ENCODE measurements at places on chromosomes 3 and 15.

DNA sequence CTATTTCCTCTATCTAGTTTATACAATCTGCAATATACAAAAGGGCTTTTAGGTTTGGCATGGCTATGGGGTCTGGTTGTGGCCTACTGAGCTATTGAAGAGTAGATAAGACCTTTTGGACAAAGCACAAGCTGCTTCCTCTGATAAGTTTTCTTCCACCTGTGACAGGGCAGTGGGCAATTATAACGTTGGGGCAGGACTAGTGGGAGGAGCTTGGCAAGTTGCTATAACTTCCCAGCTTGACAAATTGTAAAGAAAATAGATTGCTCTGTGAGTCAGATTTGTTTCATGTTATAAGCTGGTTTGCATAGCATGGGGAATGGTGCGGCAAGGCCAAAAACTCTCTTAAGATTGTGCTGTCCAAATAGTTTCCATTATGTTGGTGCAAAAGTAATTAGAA lies 64.9 kb downstream of the SLC7A14 start:
- no peak for DNase-seq

- no peak for DNase-seq
These were observed 1336.7 kb downstream of the NSUN3 start for GRCh38 chr3:95399585-95399984.

DNA sequence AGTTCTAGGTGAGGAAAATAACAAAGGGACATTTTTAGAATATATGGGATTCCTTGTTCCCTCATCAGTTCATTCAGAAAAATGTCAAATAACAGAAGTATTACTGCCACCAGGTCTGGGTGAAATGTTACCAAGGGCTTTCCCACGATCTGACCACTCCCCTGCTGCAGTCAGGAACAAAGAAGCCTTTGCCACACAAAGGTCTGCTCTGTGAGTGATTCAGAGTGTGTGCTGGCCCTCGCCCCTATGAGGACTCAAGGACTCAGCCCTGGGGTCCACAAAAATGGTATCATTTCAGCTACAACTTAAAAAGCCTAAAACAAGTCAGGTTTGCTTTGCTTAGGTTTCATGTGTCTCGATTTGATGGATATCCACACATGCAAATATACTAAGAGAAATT lies 5.0 kb downstream of the MKRN3 start:
- no peak for DNase-seq

GRCh38 chr15:64856429-64857145 lies 14.9 kb downstream of the PLEKHO2 start:
- no peak for DNase-seq

DNA sequence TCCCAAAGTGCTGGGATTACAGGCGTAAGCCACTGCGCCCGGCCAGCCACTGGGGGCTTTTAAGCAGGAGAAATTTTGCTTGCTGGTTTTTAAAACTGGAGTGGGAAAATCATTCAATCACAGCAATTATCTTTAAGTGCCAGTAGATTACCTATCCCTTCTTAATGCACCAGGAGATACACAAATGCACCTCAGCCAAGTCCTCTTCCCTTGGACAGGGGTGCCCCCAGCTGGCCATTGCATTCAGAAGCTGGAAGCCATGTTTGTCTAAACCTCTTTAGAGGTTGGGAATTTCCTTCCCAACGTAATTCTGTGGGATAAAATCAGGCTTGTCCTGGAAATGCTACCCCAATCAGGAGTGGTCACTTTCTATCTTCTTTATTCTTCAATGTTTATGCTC lies 26.6 kb downstream of the MIX23 start:
- no peak for DNase-seq

DNA sequence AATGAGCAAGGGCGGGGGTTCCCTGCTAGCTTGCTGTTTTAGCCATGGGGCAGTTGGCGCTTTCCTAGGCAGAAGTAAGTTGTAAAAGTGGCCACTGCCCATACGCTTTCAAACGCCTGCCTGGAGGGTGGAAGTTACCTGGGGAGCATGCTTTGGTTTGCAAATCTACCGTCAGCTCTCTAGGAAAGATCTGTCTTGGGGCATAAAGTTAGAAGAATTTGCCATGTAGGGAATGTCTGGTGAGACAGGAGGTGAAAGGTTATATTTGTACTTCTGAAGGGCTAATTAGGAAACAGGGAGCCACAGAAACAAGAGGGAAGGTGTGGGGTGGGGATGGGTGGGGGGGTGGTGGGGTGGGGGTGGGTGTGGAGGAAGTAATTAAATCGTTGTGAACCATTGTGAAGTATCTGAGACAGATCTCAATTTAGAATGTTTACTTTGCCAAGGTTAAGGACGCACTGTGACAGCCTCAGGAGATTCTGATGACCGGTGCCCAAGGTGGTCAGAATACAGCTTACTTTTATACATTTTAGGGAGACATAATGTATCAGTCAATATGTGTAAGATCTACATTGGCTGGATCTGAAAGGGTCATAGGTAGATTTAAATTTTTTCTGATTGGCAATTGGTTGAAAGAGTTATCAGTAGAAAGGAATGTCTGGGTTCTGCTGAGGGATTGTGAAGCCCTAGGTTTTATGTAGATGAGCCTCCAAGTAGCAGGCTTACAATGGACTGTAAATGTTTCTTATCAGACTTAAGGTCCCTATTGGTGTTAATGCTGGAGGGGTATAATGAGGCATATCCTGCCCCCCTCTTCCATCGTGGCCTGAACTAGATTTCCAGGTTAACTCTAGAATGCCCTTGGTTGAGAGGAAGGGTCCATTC lies 62.0 kb upstream of the GCNT3 start:
- DNase-seq = no peak

DNA sequence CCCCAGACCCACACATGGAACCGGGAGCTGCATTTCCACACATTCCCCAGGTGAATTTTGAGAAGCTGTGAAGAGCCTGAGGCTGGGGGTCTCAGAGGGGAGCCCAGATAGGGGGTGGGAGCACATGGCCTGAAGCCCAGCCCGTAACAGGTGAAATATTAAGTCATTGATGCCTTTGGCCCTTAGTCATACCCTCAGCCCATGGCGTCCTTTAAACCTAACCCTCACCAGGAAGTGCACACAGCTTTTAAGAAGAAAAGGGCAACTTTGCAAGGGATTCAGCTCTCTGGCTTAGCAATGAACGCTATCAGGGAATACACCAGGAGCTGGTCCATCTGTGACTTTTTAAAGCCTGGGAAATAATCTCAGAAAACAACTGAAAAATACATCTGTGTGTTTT lies 40.6 kb downstream of the WNT7A start:
- DNase-seq = no peak

- no peak for DNase-seq
These were observed 3.5 kb upstream of the MNS1 start for GRCh38 chr15:56468401-56468800.

- no peak for DNase-seq
These were observed 62.7 kb upstream of the FAM98B start for GRCh38 chr15:38391191-38391590.

DNA sequence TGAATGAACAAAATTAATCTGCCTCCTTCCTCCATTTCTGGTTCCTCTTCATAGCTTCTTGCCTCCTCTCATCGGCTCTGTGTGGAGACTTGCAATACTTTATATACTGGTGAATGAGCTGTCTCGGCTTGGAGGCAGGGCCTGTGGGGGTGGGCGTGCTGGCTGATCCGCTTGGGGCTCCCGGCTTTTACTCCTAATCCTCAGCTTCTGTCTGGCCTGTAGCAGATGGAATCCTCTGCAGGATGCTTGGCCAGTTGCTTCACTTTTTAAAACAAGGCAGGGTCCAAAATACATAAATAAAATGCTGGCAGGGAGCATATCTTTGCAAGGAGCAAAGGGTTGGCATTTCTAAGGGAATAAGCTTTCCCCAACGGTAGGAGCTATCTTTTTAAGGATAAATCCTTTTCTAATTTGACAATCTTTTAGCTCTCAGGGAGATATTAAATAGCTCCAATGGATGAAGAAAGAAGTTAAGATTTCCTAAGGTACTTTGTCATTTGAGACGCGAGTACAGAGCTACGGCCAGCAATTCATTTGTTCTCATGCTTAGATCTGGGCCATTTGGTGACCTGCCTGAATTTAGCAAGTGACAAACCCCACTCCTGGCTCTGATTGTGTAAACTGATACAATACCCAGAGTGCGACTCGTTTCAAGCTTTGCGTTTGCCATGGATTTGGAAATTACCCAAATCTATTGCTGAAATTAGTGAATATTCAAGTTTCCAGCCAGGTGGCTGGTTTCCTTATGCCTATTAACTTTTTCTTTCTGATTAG lies 18.9 kb downstream of the SV2B start:
- DNase-seq = no peak
